ENCODE measurements at places on chromosomes 2 and 18. TPM values are rescaled to one million over a fixed set of nuclear protein-coding genes. Genes with fewer than 3 reads are reported as not detected.

GRCh38 chr18:48158721-48159120 is 228.3 kb upstream of the SMAD2 start:
- H3K27ac ChIP-seq: no peak overlapping the region
- no peak for DNase-seq
- H3K27me3 ChIP-seq: peaks cover 58% of the 10 kb centered on the region
- H3K4me3 ChIP-seq: no peak overlapping the region
- no peaks in the 10 kb centered on the region for H3K36me3 ChIP-seq

DNA sequence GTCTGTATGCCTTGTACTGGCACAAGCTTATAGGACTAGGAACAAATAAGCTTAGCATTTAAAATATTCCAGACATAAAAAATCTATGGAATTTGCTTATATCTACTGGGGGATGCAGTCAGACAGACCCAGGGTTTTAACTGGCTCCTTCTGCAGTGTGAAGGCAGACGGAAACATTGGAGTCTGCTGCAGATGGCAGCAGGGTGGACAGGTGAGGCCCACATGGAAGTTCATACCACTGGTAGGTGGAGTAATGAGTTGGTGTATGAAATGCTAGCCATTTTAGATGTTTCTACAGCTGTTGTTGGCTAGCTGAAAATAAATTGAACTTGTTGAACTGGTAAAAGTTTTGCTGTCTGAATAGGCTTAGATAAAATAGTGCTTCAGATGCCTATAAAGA is 17.7 kb downstream of the SPTBN1 start:
- peaks cover 3% of the 10 kb centered on the region for H3K4me1 ChIP-seq
- no peaks in the 10 kb centered on the region for H3K27me3 ChIP-seq
- DNase-seq: no peak
- no peak overlapping the region for H3K27ac ChIP-seq

DNA sequence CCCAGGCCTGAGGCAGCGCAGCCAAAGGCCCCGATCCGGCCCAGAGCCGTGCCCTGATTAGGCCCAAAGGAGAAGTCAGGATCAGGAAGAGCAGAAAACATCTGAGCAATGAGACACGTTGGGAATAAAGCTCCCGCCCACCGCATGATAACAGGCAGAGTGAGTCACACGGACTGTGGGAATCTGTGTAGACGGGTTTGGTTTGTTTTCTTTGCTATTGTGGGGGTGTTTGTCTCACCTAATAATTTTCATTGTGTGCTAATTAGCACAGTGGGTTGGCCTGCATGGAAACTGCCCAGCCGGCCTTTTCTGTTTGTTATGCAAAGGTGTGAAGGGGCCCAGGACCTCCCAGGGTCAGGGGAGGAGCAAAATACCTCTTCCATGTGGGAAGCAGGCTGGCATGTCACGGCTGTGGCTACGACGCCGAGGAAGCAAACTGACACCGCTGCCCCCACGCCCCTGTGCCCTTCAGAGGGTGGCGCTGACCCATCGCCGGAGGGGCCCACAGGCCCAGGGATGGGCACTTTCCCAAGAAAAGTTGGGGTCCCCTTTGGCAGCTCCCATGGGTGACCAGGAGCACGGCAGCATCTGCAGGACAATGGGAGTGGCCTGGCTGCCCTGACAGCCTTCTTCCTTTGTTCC is 68.4 kb upstream of the CTDP1 start:
- H3K27ac ChIP-seq: no peak overlapping the region
- no peak overlapping the region for H3K4me3 ChIP-seq
- no peak for DNase-seq
- H3K36me3 ChIP-seq: no peaks in the 10 kb centered on the region
- no peaks in the 10 kb centered on the region for H3K27me3 ChIP-seq

DNA sequence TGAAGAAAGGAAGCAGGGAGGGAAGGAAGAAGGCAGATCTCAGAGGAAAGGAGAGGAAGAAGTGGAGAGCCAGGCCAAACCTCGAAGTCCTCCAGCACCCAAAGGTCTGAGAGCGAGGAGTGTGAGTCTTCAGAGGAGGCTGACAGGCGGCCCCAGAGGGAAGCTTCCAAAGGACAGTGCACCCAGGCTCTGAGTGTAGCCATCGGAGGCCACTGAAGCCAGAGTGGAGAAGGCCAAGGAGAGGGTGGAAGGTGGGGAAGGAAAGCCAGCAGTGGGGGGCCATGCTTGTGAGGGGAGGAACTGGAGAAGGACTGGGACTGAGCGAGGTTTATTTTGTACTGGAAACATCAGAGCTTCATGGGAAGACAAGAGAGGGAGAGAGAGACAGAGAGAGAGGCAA is 6.0 kb downstream of the ATP6V1B1 start:
- H3K4me3 ChIP-seq: no peak overlapping the region
- no peak for DNase-seq
- peaks cover 2% of the 10 kb centered on the region for H3K4me1 ChIP-seq
- H3K36me3 ChIP-seq: no peaks in the 10 kb centered on the region
- H3K27me3 ChIP-seq: peaks cover 29% of the 10 kb centered on the region

SRD5A2 gene
- not detected for total RNA-seq

GRCh38 chr2:226849349-226849748 is 13.5 kb downstream of the RHBDD1 start:
- no peak overlapping the region for H3K27ac ChIP-seq
- peaks cover 7% of the 10 kb centered on the region for H3K36me3 ChIP-seq
- no peaks in the 10 kb centered on the region for H3K27me3 ChIP-seq
- H3K4me3 ChIP-seq: no peak overlapping the region

DNA sequence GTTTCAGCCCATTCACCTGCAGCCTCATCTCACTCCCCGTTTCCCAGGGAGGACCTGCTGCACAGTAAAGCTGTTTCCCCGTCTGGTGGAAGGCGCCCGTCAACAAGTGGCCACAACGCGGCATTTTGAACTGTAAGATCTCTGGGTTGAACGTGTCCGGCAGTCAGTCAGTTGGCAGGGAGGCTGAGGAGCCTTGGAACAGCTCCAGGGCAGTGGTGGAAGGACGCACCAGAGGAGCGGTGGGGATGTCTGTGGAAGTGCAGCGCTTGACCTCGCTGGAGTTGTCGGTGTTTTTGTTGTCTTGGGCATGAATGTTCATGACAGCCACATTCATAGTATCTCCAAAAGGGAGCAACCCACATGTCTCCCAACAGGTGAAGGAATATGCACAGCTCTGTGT is 31.4 kb upstream of the MBP start:
- DNase-seq: no peak
- H3K27me3 ChIP-seq: peaks cover 3% of the 10 kb centered on the region
- no peak overlapping the region for H3K4me3 ChIP-seq
- no peak overlapping the region for H3K27ac ChIP-seq

LYG2 gene
- not detected for total RNA-seq

GRCh38 chr18:79245517-79246001 is 150.2 kb upstream of the NFATC1 start:
- no peaks in the 10 kb centered on the region for H3K27me3 ChIP-seq
- H3K4me1 ChIP-seq: peaks cover 11% of the 10 kb centered on the region
- no peak overlapping the region for H3K4me3 ChIP-seq
- H3K36me3 ChIP-seq: no peaks in the 10 kb centered on the region
- peak overlapping the region; percentile 24 for H3K27ac ChIP-seq

DNA sequence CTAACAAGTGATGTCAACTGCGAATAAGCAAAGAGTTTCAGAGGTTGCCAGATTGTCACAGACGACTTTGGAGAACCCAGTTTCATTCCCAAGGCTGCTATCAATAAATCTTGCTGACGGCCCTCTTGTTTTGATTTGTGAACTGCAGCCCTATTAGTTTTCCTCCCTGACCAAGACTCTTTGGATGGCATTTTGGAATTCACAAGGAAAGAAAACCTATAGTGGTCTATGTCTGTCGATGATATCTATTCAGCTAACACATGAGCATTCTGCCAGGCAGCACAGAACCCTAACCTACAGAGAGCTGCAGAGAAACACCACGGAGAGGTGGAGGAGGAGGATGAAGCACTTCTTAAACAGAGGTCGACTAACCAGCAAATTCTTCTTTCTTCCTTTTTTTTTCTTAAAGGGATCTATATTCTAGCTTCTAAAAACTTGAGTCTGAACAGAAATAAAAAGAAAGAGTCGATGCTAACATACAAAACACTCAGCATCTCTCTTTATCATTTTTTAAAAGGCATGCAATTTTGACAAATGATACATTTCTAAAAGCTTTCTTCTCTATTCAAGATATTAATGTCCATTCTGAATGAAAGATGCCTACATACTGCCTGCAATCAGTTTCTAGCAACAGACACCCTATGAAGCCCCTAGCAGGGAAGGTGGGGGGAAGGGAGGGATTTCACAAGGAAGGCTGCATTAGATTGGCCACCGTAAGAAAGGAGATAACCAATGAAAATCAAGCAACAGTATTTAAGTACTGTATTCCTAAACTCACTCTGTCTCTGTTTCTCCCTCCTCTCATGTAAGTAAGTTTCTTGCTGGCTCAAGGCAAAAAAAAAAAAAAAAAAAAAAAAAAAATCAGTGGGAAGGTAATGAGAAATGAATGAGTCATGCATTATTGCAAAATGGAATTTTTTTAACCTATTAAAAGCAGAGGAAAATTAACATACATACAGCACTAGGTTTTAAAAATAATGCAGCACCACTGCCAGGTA is 83.0 kb upstream of the CHRNA1 start:
- DNase-seq: no peak
- no peak overlapping the region for H3K27ac ChIP-seq
- H3K4me1 ChIP-seq: peaks cover 7% of the 10 kb centered on the region

DNA sequence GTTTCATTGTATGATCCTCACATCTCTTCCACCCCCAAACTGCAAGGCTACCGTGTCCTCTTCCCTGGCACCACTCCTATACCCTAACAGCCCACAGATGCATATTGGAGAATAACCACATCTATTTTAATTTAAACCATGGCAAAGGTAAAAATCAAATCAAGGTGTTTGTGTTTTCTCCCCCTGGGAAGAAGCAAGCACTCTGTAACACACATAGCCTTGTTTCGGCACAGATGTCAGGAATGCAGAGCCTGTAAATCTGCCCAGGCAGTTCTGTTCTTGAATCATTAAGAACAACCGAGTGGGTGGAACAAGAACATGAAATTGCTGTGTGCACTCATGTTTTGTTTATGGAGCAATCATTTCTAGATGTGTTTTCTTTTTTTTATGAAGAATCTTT is 6.8 kb upstream of the COX7A2L start:
- no peak overlapping the region for H3K27ac ChIP-seq
- DNase-seq: no peak
- no peaks in the 10 kb centered on the region for H3K36me3 ChIP-seq
- H3K4me3 ChIP-seq: no peak overlapping the region
- peaks cover 9% of the 10 kb centered on the region for H3K27me3 ChIP-seq

RND3 gene
- total RNA-seq: not detected

DNA sequence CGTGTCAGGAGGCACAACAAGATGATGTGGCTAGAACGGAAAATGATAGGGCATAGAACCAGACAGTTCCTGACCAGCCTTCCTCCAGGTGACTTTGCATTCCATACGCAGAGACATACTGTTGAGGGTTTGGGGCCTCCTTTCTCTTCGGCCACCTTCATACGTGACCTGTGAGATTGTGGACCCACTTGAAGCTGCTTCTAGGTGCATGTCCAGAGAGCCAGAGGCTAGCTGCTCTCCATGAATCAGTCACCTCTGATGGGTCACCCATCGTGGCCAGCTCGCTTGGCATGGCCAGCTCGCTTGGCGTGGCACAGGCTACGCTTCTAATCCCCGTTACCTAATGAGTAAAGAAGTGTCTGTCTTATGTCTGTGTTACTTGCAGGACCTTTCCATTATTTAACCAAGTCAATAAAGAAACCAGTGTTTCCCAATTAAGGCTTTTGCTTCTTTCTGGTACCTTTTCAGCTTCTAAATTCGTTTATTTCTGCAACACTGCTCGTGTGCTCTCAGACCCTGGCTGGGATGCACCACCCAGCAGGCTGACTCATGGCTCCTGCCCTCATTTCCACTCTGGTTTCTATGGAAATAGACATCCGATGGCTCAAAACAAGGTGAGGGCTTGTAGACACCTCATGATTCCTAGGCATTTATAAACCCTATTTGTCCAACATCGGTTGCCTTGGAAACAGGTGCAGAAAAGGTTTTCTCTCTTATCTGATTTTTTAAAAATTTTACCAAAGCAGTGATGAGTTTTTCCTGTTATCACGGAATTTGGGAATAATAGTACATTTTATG is 86.7 kb upstream of the B3GNT7 start:
- H3K36me3 ChIP-seq: no peaks in the 10 kb centered on the region
- H3K27ac ChIP-seq: no peak overlapping the region
- H3K4me3 ChIP-seq: no peak overlapping the region

DNA sequence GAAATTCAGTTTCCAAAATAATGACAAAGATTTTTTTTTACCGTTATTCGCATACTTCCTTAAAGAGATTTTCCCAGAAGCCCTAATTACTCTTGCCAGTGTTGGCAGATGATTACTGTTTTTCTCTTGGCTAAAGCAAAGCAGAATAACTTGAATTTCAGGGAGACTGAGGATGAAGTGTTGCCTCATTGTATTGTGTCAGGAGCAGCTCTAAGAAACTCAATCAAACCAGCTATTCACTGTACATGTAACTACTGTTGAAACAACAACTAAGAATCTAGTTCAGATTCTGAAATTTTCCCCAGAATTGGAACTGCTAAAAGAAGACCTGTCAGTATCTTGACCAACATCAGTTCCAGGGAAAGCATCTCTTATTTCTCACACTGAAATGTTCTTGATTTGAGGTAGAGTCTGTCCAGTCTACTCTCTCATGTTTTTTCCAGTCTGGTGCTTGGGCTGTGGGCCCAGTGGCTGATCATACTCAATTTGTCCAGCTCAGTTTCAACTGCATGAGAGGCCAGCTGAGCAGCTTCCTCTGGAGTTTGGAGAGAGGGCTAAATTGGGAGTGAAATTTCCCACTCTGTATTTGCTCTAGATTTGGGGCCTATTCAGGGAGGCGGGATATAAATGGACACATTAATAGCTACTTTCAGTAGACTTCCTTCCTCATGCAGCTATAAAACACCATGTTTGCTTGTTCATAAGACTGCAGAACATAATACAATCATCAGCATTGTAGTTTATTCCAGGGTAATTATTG is 78.5 kb downstream of the PPP1R1C start:
- H3K27me3 ChIP-seq: peaks cover 14% of the 10 kb centered on the region
- H3K4me1 ChIP-seq: no peaks in the 10 kb centered on the region
- no peak for DNase-seq
- no peak overlapping the region for H3K4me3 ChIP-seq
- H3K36me3 ChIP-seq: no peaks in the 10 kb centered on the region

GRCh38 chr2:235378246-235378645 is 115.6 kb upstream of the AGAP1 start:
- DNase-seq: no peak
- no peak overlapping the region for H3K4me3 ChIP-seq
- H3K36me3 ChIP-seq: no peaks in the 10 kb centered on the region

DNA sequence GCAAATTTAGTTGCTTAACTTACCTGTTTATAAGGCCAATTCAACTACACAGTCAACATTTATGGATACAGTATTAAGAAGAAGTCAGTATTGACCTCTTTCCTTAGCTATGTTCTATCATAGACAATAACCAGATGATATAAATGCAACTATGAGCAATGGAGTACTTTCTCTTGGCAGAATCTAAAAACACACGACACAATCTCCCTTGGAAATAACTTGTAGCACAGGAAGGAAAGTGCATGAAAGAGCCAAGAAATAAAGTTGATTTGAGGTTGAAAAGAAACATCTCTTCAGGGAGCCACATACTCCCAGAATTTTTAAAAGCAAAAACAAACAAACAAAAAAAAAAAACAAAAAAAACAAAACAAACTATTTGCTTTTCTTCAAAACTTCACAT is 145.0 kb downstream of the EVA1A start:
- H3K36me3 ChIP-seq: no peaks in the 10 kb centered on the region
- DNase-seq: no peak
- H3K27ac ChIP-seq: no peak overlapping the region
- no peak overlapping the region for H3K4me3 ChIP-seq

RAPH1 gene
- total RNA-seq: 0.16 TPM

NDUFV2 gene
- 222 TPM for total RNA-seq
